ENCODE measurements at places on chromosomes 4 and X.

- no peak for DNase-seq
Measured at GRCh38 chr4:26489101-26489985, 941 bp downstream of the CCKAR start.

GRCh38 chr4:31051565-31051964 is 331.4 kb downstream of the PCDH7 start:
- DNase-seq: no peak

DNA sequence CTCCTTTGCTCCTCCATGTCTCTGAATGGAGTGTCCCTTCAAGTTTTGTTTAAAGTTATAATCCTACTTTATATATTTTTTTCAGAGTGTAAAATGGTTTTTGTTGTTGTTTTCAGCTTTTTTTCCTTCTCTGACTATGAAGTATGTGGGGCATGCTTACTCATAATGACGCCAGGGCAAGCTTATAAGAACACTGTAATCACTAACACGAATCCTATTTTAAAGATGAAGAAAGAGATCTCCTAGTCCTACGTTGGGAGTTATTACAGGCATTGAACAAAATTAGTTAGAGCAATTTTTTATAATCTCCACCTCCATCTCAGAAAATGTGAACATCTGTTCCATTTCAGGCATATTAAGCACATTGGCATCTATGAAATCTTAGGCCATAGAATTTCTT is 268.1 kb upstream of the MAGEB2 start:
- no peak for DNase-seq

DNA sequence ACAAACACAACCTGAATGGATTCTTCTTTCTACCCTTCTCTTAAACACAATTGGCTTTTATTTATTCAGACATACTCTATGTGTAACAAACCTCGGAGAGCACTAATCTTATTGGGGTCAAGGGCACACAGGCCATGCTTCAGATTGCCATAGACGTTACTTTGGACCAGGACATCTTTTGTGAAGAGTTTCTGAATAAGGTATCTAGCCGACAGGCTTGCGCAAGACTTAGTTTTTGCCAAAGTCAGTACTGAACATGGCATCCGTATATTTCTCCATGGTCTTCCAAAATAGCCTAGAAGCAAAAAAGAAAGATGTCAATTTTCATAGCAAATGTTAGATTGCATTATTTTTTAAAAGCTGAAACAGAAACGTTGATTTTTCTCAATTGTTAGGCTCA is 49.8 kb downstream of the BEND2 start:
- no peak for DNase-seq

DNA sequence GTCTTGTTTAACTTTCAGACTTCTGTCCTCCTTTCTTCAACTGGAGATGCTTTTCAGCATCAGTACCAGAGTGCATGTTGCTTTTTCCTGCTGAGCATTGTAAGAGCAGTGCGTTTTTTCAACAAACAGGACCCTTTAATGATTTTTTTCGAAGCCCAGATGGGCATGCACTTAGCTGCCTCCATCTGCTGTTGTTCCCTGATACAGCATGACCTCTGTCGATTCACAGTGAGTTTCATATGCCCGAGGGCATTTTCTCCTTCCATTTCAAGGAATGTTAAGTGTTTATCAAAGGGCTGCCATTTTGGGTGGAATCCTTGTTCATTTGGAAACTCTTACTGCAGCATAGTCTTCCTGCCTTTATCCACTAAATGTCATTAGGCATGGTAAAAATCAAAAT is 428.6 kb downstream of the DTHD1 start:
- DNase-seq: no peak

- DNase-seq: no peak
Measured at GRCh38 chrX:109489174-109489573, 7.3 kb upstream of the GUCY2F start.

DNA sequence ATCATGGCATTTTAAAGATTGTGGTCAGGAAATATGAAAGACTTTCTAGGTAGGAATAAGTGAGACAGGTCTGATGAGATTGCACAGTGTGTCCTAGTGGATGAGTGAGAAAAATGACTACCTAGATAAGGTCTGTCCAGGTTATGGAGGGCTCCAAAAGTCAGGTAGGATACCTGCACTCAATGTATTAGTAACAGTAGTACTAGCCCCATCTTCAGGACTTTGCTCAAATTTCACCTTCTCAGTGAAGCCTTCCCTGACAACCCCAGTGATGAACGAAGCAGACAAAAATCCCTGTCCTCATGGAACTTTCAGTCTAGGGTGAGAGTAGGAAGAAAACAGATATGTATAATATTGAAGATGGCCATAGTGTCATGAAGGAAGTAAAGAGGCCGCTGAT is 85.7 kb downstream of the ZIC3 start:
- DNase-seq: no peak

GRCh38 chrX:47560179-47560933 is 649 bp upstream of the ARAF start:
- no peak for DNase-seq

DNA sequence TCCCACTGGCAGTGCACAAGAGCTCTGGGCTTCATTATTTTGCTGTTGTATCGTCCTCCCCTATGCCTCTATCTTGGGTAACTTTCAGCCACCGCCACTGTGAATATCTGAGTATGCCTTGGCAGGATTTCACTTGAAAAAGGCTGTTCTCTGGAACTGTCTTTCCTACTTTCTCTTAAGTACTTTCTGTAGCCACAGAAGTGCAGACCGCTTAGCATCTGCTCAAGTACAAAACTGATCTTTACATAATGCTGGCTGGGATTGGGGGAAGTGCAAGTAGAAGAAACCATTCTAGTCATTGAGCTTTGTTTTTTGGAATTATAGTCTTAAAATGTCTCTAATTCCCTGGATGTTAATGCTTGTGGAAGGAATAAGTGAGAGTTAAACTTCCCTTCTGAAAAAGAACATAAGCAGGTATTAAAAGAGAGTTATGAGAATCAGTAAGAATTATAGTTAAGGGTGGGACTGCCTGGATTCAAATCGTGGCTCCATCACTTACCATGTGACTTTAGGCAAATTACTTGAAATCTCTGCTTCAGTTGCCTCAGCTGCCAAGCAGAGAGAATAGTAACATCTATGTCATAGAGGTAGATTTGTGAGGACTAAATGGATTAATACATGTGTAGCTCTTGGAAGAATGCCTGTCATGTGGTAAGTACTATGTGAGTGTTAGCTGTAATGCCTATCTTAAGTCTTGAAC is 77.5 kb downstream of the MID1IP1 start:
- no peak for DNase-seq

GRCh38 chr4:119233750-119234149 is 21.2 kb downstream of the USP53 start:
- no peak for DNase-seq

DNA sequence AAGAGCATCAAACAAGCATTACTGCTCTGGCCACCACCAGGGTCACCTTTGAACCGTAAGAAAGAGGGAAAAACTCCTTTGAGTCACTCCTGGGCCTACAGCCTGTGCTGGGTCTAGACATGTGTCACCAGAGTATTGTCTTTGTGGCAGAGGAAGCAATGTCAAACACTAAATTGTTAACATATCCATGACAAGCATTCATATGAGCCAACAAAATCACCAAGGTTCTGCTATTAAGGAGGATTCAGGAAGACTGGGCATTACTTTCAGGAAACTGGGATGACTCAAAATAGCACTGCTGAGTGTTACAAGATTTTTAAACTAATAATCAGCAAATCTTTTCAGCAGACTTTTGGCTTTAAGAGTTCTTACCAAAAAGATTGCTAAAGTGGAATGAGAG is 28.1 kb downstream of the LGI2 start:
- no peak for DNase-seq

DNA sequence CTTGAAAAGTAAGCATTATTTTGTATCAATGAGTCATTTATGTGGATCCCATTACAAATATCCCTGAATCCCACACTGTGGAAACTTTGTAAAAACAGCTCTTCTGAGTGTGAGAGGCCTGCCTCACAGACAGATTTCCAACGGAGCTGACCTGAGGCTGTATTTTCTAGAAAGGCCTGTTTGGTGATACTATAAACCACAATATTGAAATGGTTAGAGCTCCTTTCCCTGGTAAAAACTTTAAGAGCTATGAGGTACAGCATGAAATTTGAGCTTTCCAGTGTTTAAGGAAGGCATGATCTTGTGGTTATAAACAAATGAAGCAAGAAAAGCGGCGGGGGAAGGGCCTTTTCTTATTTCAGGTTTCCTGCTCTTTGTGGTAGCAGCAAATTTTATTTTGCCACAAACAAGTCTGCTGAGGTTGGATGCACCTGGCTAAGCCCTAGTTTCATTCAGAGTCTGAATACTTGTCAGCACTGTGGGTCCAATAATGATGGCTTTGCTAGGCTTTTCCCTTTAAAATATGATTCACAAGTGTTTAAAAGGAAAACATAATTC is 86.8 kb upstream of the ETNPPL start:
- no peak for DNase-seq

DNA sequence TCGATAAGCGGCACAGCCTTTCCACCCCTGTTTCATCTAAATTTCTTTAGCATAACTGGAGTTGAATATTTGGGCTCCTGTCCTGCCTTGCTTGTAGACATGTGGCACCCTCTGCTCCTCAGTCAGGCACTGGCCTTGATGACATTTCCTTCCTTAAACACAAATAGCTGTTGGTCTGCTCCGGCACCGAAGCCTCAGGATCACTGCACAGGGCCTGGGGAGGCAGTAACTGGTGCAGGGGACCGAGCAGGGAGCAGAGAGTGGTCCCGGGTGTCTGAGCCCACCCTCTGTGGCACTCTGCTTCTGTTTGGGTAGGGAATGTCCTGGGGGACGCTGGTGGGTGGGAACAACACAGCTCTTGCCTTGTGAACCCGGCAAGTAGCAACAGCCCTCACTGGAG is 13.6 kb downstream of the RGS12 start:
- DNase-seq: no peak

DNA sequence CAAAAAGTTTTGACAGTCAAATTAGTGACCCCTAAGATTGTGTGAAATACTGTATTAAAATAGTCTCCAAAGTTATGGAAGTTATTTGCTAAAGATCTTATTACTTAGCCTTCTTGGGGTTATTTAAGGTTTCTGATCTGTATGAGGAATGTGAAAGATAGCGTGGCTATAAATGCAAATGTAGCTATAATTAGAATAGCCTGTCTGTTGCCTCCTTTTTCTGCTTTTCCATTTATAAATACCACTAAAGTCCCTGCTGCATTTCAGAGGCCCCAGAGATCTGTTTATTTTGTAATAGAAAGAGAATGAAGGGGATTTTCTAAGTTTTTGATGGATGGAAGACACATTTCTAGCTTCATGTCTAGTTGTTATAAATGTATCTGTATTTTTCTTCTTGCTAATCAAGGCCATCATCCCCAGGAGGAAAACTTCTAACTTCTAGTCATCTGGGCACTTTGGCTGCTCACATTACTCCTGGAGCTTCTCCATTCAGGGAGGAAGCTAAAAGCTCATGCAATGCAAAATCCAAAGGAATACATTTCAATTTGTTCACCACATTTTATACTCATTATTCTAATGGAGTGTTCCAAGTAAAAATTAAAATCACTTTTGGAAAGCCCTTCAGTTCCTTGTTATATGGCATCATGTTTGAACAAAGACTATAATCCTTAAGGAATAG is 73.9 kb downstream of the INTS12 start:
- no peak for DNase-seq

GRCh38 chrX:149312988-149313387 is 192.1 kb downstream of the IDS start:
- no peak for DNase-seq

DNA sequence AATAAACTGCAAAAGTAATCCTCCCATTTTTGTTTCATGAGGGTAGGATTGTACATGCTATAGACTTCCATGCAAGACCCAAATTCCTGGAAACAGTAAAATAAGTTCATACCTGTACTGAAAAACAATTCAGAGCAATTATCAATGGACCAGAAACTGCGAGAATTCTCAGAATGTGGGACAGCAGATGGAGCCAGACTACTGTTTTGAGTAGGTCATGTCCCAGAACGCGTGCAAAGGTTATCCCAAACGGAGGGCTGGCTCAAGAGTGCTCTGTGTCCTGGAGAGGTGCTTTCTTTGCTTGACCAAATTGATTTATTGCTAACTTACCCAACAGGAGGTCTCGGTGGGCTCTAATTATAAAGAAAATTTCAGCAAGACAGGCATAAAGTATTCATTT is 1.7 kb upstream of the MAGEH1 start:
- DNase-seq: no peak

- peak; percentile 88 for DNase-seq
Measured at GRCh38 chr4:184537269-184538022, 63.1 kb upstream of the IRF2 start.

- no peak for DNase-seq
Measured at GRCh38 chr4:143381189-143382118, 44.8 kb downstream of the GAB1 start.

- DNase-seq: no peak
Measured at GRCh38 chr4:177386278-177386815, 55.9 kb downstream of the AGA start.

GRCh38 chr4:185838514-185839193 is 26.7 kb upstream of the SORBS2 start:
- DNase-seq: no peak

GRCh38 chr4:80390178-80390577 is 54.6 kb downstream of the CFAP299 start:
- no peak for DNase-seq

DNA sequence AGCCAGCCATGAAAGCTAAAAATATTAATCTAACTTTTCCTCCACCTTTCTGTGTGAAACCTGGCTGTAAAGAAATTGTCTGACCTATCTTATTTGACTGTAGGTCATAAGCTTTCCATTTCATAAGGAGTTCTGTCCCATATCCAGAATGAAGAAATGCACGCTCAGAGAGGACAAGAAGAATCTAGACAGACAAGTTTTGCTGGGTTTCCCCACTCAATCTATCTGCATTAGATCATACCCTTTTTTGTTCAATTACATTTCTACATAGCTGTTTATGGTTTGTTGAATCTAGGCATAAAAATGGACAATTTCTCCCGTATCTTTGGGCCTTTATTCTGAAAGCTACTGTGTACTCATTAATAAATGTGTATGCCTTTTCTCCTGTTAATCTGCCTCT is 1495.1 kb downstream of the C4orf33 start:
- DNase-seq: no peak

DNA sequence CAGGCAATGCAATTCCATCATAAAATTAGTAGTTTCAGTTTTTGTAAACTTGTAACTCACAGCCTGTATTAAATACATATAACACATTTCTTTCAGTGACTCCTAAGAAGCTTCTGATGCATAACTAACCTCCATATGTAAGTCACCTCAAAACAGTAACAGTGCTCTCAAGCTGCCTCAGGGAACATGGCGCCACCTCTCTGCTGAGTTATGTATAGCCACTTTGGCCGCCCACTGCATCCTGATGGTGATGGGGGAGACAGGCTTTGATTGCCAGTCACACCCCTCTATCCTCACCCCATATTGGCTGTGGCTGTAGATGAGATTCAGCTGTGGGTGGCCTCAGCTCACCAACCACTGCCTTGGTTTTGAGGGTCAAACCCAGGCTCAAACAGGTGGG is 54.3 kb downstream of the LRBA start:
- DNase-seq: no peak

DNA sequence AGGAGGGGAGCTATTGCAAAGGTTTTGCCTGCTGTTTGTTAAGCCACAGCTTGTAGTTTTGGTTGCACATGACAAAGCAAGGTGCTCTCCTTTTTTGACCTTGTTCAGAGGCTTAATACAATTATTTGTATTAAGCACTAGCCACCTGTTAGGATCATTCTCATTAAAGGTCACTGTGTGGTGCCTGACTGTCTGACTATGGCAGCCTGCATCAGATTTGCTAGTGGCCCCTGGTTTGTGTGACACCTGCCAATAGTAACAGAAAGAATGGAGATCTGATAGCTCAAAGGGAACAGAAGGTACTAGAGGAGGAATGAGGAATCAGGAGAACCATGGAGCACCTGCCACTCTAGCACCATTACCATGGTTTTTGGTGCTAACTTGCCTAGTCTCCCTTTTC is 102.5 kb downstream of the POLA1 start:
- no peak for DNase-seq

Data from naive thymus-derived CD8-positive, alpha-beta T cell (primary cell).